ENCODE measurements at places on chromosomes 16 and 17.

- DNase-seq = no peak
Measured at GRCh38 chr17:36933512-36934143, 3.6 kb upstream of the LHX1 start.

- DNase-seq = no peak
Measured at GRCh38 chr17:35407531-35407930, 24.8 kb downstream of the SLFN12 start.

GRCh38 chr16:51211148-51211547, 60.1 kb upstream of the SALL1 start:
- DNase-seq = no peak

DNA sequence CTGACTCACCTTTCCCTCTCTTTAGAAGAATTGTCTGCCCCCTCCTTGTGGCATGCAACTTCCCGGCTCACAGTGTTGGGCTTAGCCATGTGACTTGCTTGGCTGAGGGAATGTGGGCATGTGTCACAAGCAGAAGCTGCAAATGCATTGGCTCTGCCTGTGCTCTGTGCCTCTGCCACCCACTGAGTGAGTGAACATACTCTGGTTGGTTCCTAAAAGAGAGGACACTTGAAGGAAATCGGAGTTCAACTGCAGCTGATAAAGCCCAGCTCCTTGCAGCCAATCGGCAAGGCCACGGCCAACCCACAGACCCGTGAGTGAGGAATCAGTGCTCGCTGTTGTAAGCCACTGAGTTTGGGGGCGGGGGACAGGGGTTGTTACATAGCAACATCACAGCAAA, 10.9 kb upstream of the GINS2 start:
- DNase-seq = no peak

DNA sequence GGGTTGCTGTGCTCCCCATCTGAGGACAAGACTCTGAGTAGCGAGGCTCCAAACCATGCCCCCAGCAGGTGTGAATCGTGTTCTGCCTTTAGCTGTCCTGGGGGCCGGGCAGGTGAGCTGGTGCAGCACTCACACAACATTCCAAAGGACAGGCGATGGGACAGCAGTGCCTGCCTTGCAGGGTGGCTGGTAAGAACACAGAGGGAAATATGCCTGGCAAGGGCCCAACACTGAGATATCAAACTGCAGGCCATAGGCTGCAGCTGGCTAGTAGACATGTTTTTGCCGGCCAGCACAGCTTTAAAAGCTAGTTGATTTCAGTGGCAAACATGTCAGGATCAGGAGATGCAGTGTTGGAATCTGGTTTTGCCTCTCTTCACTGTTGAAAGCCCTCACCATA, 23.6 kb downstream of the CLEC16A start:
- DNase-seq = no peak

GRCh38 chr17:64250233-64250835, 12.7 kb downstream of the TEX2 start:
- no peak for DNase-seq

DNA sequence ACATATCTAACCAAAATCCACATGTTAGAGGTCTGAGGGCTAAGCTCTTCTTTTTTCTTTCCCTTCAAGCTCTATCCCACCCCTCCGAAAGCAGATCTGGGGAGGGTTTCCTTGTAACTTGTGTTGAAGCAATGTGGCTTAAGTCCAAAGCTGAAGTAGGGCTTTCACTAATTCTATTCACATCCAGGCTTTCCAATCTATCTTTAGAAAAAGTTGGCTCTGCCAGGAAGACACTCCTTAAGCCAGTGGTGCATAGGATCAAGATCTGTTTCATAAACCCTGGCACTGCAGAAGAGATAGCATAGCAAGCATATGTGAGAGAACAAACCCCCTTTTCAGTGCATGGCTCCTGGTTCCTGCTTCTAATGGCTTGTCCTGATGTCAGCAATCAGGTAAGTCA, 34.9 kb upstream of the DHX40 start:
- DNase-seq = no peak

DNA sequence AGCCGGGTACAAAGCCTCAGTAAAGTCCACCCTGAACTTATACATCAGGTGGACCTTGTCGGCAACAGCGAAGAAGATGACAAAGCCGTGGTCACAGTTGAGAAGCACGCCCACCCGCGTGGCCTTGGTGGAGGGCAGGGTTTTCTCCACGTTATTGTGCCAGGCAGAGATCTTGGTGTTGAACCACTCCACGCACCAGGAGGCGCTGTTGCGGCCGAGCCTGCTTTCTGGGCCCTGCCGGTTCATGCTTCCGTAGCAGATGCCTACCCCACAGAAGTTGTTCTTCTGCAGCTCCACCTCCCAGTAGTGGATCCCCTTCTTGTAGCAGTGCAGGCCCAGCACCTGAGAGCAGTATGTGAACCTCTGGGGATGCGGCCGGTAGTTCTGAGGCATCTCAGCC, 22.1 kb downstream of the TRIM25 start:
- DNase-seq = peak; percentile 45

GRCh38 chr17:40326014-40326831, 17.2 kb downstream of the RARA start:
- DNase-seq = no peak

DNA sequence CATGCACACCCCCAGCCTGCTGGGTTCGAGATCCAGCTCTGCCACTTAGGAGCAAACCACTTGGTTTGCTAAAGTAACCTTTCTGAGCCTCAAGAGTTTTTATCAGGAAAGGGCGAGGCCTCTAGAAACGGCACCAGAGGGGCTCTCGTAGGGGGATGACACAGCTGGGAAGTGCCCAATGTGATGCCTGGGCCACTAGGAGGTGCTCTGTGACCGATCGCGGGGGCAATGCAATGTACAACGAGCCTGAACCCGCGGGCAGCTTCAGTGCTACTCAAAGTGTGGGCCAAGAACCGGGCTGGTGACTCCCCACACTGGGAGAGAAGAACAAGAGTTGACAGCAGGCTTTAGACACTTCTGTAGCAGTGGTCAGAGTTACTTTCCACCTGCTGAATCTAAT, 9.4 kb downstream of the C16orf89 start:
- no peak for DNase-seq

DNA sequence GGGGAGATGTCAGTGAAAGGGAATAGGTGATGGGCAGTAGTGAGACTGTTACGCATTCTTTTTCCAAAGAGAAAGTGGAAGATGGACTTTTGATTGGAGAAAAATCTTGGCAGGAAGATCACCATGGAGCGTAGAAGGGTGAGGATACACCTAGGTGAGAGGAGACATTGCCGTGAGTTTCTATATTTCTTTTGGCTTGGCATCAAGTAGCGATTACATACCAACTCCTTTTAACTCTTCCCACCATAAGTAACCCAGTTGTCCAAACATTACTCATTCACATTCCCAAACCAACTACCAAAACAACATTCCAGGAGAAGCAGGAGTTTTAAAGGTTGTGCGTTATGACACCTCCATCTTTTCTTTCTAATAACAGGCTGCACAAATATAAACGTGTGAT, 10.7 kb upstream of the KRT28 start:
- DNase-seq = no peak

DNA sequence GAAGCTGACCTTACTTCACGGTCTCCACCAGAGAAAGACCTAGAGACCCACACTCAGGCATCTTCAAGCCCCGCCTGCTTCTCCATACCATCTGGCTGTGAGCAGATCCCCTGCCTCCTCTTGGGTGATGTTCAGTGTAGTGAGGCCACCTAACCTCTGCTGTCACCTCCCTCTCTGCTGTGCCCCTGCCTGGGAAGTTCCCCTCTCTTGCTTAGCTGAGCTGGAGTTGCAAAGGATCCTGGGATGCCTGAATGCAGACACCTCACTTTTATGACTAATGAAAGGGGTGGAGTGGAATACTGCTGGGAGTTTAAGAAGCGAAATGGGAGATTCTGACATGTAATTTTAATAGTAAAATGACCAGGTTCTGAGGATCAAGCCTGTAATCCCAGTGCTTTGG, 5.8 kb downstream of the IRX3 start:
- DNase-seq = no peak

DNA sequence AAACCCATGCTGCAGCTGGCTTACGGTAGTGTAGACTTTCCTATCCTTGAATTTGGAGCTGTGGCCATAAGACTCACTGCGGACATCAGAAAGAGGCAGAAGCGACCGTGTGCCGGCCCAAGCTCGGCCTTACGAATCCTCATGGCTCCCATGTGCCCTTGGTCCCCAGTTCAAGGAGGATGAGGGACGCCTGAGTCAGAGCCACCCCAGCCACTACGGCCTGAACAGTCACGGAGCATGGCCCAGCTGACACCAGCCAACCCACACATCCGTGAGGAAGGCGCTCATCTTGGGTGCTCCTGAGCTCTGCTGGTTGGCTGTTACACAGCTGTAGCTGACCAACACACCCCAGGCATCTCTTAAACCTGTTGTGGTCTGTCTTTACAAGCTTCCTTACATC, 44.0 kb downstream of the ZCCHC14 start:
- DNase-seq = no peak

GRCh38 chr16:4015275-4016004, 100.8 kb downstream of the ADCY9 start:
- DNase-seq = no peak

GRCh38 chr16:4746991-4747574, 12.7 kb downstream of the DNAAF8 start:
- DNase-seq = no peak

DNA sequence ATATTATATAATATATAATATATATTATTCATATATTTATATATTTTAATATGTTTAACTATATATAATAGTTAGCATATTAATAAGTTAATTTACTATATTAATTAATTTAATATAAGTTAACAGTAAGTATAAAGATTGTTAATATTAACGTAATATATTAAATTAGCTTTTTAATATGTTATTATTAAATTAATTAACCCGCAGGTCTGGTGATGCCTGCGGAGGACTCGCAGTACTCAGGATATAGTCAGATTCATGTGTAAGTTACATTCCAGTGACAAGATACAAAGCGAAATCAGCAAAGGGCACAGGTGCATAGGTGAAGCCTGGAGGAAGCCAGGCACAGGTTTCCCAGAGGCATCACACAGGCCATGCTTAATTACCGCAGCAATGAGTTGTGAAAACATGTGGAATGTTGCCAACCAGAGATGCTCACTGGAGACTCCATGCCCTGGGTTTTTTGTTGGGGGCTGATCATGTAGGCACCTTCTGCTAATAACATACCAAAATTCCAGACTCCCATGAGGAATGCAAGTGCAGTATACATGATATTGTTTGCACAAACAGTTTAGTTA, 130.4 kb upstream of the MPHOSPH6 start:
- no peak for DNase-seq

DNA sequence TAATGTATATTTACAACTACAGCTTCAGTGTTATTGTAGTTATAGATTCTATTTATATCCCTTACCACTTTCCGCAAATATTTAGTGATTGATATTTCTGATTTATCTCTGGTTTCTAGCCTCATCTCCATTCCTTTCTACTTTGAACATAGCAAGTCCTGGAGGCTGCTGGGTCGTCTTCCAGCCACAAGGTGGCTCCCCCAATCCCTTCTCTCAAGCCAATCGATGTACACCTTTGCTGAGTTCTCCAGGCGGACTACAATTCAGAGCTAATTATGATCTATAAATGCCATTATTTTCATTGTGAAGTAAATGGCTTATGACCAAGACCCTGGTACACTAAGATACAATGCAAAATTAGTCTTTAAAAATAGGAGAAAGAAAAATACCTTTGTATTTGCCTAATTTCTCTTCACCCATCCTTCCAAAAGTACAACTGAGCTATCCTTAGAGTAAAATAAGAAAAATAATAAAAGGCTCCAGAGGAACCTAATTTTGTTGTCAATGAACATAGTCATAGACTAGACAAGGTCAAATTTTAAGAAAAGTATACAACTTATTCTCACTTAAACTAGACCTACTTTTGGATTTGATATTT, 122.1 kb downstream of the SKAP1 start:
- DNase-seq = no peak

DNA sequence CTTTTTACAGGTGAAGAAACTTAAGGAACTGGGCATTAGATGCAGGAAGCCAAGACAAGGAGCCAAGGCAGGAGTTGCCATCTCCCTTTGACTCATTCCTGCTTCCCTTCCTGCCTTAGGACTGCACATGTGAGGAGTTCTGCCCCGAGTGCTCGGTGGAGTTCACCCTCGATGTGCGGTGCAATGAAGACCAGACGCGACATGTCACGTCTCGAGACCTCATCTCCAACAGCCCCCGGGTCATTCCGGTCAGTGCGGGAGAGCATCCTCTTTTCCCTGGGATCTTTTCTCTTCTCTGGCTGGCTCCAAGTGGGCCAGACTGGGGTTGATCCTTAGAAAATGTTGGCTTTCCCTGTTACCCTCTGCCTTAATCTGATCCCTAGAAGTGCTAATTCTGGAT, 6.6 kb downstream of the POLR2C start:
- DNase-seq = no peak

- DNase-seq = no peak
Measured at GRCh38 chr17:78560731-78561130, 16.5 kb downstream of the DNAH17 start.

GRCh38 chr16:21100447-21100846, 50.2 kb downstream of the DNAH3 start:
- no peak for DNase-seq

DNA sequence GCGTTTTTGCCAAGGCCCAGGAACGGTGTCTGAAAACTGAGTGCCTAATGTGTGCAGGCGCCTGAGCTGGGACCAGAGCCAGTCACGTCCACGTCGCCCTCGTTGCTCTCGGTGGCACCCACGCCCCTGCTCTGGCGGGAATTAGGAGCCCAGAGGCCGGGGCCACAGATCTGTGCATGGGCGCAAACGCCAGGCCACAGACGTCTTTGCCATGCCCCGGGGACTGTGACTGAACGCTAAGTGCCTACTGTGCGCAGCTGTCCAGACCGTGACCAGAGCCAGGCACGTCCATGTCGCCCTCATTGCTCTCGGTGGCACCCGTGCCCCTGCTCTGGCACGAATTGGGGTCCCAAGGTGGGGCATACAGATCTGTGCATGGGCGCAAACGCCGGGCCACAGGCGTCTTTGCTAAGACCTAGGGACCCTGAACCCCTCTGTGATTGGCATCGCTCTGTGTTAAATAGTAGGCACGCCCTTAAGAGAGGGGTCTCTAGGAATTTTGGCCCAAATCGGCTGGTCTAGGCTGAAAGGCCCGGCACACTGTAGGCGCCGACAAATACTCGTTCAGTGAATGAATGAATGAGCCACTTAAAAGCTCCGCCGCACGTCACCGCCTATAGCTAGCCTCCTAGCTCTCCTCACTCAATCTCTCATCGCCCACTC, 827 bp upstream of the UBALD1 start:
- DNase-seq = no peak

DNA sequence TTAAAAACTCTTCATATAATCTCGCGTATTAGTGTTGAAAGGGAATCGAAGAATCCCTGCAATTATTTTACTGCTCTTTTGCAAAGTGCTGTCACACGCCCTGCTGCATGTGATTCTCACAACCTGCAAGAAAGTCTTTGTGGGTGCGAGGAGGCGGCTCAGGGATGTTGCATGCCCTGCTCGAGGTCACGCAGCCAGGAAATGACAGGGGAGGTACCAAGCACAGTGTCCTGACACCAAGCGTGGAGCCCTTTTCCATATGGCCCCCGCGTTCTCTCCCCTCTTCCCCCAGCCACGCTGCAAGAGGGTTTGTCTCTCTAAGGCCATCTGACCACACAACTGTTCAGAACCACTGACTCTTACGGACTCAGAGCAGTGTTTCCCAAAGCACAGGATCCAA, 37.6 kb downstream of the OR3A1 start:
- no peak for DNase-seq
